ENCODE measurements at places on chromosomes 3 and 15.

DNA sequence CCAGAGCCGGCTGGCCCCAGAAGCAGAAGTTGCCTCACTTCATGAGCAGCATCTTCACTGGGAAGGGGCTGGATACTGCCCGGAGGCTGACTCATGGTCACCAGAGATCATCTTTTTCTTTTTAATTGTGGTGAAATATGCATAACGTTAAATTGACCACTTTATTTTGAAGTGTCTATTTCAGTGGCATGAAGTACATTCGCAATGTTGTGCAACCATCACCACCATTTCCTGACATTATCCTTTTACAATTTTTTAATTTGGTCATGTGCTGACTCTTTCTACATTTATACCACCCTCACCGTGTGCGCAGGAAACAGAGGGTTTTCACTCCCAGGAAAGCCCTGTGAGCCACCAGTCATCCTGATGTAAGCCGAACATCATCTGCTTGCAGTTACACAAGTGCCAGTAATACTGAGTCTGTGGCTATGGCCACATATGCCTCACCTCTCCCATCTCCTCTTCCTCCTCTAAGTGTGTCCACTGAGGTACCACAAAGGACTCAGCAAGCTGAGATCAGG is 51.6 kb upstream of the ABHD17C start:
- no peak for DNase-seq

GRCh38 chr3:40016391-40016790 is 207.0 kb downstream of the MYRIP start:
- DNase-seq, result no peak

DNA sequence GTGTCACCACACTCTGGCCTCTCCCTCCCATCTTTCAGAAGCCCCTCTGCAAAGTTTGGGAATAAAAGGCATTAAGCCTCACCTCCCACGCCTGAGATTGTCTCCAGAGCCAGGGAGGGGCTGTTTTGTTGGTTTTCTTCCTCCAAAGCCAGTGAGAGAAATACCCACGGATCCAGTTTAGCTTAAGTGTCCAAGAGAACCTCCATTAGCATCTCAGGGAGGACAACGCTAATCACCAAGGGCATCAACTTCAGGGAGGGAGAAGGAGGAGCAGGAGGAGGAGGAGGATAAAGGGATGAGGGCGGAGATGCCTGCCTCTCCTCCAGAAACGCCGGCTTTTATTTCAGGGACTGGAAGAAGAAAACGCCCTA is 101.6 kb downstream of the SRGAP3 start:
- DNase-seq, result no peak

- no peak for DNase-seq
These were observed 1.1 kb upstream of the UBE2E1 start for GRCh38 chr3:23804441-23805209.

GRCh38 chr3:122019493-122019892 is 2.6 kb downstream of the ILDR1 start:
- no peak for DNase-seq

GRCh38 chr15:74957476-74958035 is 984 bp upstream of the RPP25 start:
- DNase-seq, result no peak

GRCh38 chr3:66304293-66304692 is 83.5 kb downstream of the SLC25A26 start:
- no peak for DNase-seq

DNA sequence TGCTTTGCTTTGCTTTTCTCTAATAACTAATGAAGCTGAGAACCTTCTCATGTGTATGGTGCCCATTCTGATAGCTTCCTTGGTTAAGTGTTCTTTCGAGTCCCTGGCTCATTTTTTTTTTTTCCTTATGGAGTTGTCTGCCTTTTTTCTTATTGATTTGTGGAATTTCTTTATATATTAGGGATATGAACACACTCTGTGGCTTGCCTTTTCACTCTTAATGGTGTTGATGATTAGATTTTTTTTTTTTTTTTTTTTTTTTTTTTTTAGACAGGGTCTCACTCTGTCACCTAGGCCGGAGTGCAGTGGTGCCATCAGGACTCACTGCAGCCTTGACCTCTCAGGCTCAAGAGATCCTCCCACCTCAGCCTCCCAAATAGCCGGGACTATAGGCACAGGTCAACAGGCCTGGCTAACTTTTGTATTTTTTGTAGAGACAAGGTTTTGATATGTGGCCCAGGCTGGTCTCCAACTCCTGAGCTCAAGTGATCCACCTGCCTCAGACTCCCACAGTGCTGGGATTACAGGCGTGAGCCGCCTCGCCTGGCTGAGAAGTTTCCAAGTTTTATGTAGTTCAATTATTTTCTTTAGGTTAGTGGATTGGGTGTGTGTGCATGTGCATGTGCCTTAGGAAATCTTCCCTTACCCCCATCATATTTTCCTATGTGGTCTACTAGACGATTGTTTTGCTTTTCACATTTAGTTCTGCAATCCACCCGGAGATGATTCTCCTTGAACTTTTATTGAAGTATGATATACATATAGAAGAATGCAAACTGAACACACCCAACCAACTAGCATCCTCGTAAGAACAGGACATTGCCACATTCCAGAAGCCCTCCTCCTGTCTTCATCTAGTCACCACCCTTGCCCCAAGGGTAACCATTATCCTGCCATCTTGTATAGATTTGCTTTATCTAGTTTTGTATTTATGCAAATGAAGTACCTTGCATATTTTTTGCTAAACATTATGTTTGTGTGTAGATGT is 1.7 kb upstream of the SNRPA1 start:
- DNase-seq, result no peak

- DNase-seq, result no peak
These were observed 512.3 kb downstream of the MCTP2 start for GRCh38 chr15:94743668-94744067.

DNA sequence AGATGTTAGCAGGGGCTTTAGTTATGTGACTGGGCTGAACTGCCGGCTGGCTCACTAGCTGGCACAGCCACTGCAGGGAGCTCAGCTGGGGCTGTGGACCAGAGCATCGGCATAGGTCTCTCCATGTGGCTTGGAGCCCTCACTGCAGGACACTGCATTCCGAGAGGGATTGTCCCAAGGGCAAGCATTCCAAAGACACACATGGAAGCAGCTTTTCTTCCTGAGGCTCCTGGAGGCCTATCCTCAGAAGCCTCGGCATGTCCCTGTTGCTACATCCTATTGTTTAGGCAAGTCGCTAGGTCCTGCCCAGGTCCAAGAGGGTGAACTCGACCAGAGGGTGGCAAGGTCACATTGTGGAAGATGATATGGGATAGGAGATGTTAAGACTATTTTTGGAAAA is 209.8 kb downstream of the PLCL2 start:
- no peak for DNase-seq

DNA sequence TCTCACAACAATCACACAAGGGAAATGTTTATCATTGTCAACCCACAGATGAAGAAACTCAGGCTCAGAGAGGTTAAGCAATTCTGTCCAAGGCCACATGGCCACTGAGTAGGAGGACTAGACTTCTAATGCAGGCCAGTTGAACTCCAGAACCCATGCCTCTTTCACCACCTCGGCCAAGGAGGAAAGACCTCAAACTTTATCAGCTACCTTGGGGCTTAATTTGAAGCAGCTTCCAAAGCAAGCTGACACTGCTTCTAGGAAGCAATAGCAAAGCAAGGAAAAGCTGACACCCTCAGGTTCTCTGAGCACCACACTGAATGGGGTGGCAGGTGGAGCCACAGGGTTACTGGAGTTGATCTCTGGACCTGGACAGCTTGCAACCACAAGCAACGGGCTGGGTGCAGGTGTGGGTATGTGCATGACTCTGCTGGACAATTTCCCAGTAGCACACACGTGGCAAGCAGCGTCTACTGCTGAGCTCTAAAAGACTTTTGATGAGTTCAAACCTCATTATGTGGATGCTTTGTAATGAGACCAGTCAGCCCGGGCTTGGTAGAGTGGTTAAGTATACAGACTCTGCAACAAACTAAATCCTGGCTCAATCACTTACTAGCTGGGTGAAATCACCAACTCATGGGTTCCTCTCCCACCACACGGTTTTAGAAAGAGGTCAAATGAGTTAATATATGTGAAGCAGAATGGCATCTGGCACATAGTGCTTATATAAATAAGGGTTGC is 23.1 kb downstream of the CCNL1 start:
- no peak for DNase-seq

DNA sequence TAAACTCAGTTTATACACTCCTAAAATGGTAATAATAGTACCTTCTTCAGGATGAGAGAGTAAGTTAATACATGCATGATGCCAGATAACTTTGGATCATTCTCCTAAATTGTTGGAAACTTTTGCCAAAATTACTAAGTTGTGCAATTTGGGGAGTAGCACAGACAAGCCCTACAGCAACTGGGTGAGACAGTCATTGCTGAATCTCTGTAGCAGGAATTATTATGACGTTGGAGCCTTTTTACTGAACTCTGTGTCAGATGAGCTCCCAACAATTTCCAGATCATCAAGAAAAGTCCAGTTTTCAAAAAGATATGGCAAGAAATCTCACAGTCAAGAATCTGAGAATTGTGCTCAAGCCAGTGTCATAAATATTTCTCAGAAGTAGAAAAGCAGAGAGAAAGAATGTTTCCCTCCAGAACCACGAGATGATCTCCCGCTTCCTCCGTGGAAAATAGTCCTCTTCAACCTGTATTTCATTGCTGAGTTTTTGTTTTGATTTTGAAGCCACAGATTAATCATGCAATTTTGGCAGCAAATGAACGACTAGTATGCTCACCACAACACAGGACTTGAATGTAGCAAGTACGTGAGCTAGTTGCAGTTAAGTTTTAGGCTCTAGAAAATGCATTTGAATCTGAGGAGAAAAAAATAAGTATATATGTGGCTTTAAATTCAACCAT is 485.4 kb downstream of the CNTN6 start:
- no peak for DNase-seq

DNA sequence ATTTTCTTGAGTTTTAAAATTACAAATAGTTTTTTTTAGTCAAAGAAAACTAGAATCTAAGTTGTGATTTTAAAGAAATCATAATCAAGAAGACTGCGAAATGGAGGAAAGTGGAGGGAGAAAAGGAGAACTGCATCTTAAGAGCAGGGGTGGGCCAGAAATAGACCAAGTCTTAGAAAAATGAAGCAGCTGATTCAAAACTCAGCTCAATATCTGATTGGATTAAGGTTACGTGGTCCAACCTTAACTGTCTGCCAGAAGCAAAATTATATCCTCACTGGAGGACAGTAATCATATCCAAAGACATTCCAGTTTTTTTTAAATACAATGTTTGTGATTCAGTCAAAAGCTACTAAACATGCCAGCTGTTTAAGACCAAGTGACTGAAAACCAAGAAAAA is 41.4 kb downstream of the CHSY1 start:
- DNase-seq, result no peak

- DNase-seq, result no peak
These were observed 42.8 kb upstream of the PTPRG start for GRCh38 chr3:61518590-61518989.

GRCh38 chr3:169479314-169479939 is 184.1 kb downstream of the MECOM start:
- no peak for DNase-seq

GRCh38 chr3:85603378-85603777 is 644.6 kb downstream of the CADM2 start:
- no peak for DNase-seq

- DNase-seq, result no peak
These were observed 166.5 kb downstream of the NSMCE3 start for GRCh38 chr15:29102911-29103823.

DNA sequence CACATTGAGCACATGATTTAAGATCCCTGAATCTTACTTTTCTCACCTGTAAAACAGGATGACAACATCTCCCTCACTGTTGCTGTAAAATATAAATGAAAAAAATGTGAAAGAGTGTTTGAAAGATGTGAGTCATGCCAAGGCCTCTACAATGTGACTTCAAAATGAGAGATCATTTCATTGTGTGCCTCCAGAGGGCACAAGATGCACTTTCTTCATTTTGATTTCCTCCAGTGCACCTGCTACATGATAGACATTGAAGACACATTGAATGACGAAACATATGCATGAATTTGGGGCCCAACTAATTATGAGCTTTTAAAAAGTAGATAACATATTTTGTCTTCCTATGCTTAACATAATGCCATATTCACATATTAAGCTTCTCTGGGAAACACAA is 170.3 kb downstream of the MOBP start:
- no peak for DNase-seq

GRCh38 chr15:88255484-88256278 is 858 bp downstream of the NTRK3 start:
- DNase-seq, result no peak

DNA sequence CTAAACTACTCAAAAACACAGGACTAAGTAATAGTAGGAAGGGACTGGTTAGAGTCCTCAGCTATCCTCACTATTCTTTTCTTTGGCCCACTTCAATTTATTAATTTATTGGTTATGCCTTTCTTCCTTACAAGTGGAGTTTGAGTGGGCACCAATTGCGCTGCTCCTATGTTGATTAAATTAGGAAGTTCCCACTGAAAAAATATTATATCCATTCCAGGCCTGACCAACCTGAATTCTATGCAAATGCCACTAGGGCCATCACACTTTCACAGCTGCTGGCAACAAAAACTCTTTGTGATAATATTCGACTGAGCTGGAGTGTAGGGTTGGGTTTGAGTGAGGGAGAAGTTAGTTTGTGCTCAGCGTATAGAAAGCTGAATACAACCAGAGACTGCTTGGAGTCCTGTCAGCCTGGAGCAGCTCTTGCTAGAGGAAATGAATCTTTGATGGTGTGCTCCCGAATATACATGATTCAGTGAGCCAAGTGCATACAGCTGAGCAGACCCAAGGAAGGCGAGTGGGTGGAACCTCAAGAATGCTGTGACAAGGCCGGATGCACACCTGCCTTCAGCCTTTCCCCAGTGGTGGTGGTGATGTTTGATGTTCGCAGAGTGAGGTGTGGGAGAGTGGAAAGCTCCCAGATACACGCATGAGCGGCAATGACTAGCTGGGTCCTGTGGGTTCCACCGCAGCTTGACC is 1.5 kb downstream of the ARHGEF3 start:
- peak; percentile 55 for DNase-seq

DNA sequence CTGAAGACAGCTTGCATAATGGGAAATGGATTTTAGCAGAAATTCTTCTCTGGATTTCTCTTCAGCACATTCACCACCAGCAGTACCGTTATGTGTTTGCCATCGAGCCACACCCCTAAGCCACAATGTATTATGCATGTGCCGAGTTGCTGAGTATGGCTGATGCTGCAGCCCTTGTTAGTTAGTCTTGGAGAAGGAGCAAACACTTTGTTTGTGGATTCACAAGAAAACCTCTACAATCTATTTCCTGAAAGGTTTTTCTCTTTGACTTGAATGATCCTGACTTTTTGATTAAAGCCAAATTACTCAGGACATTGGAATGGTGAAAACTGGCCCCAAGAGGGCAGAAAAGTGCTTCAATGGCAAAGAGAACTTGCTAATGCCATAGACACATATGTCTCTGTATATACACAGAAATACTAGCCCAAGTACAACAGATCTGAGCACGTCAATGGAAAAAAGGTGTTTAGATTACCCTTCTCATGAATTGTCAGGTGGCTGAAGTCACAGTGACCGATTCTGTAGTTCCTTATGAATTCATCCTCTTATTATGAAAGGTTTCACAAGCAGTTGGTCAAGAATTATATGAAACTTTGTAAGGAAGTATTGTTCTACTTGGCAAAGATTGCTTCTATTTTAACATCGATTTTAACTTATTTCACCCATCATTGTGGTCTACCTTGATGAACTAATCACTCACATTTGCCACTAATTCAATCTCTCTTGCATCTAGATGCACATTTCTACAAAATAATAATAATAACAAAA is 103.0 kb downstream of the P3H2 start:
- DNase-seq, result no peak

GRCh38 chr3:61277411-61277810 is 26.2 kb upstream of the FHIT start:
- no peak for DNase-seq

All from effector CD8-positive, alpha-beta T cell (primary cell).